ENCODE measurements at places on chromosomes 7 and 10.

DNA sequence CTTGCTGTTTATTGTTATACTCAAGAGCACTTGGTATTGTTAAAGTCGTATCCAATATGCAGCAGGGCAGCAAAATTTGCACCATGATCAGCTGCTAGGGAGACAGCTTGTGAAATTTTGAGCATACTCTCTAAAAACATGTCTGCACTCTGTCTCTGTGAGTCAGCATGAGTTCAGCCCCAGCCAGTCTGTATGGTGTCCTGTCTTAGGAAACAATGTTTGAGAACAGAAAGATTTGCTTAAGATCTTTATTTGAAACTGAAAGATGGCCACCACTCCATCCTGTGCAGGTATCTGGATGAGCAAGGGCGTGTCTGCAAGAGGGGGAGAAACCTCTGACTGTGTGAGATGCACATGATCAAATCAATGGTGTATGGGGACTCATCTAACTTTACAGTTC, 97.1 kb downstream of the GNAI1 start:
- no peak for DNase-seq

- no peak for DNase-seq
Observed at GRCh38 chr10:50503661-50504320, 120.0 kb downstream of the SGMS1 start.

GRCh38 chr7:2724453-2725177, 36.6 kb downstream of the AMZ1 start:
- no peak for DNase-seq

DNA sequence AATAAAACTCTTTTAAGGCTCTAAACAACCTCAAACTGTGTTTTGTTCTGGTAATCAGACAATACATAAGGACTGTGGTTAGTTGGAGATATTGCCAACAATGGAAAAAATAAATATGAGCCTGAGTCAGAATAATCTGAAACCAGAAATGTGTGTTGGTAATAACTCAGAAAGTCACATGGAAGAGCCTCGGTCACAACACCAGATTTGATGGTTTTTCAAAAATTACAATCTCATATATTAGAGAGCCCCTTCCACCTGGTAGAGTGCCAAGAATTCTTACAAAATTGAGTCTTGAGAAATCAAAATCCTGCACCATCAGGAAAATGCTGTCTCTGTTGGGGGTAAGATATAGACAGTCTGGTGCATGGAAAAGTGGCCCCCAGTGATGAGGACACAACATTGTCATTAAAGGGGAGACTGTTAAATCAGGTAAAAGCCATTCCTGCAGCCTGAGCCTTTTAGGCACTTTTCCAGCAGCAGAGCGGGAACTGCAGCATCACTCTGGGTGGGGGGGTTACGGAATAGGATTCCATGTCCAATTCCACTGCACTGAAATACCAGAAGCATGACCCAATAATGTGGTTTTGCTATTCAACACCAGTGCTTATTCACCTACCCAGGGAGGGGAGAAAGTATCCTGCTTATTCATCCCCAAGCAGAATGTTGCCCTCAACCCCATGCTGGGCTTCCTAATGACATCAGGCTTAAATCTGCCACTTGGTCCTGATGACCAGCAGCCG, 9.5 kb upstream of the ADAM12 start:
- no peak for DNase-seq

DNA sequence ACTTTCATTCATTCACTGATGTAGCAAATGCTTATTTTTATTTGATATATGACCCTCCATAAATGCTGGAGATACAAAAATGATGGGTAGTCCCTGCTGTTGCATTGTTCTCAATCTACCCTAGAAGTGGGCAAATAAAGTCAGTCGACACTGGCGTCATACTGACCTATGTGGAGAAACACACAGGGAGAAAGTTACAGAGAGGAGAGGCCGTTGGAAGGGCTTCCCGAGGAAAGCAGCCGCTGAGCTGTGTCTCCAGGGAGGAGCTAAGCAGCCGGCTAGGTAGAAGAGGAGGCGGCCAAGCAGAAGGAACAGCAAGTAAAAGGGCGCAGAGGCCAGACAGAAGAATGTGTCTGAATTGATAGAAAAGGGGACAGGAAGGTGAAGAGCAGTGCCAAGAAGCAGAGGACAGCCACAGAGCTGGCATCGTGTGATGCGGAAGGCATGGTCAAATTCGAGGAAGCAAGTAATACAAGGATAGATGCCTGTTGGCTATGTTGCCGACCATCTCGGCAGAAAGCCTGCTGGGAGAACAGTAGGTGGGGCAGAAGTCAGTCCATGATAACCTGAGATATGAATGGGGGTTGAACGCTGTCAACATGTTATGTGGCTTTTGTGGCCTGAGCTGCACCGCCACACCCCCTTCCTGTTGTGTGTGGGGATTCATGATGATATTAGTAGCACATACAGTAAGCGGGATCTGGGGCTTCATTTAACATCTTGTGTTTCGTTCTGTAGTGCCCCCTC, 25.9 kb downstream of the ST8SIA6 start:
- no peak for DNase-seq

GRCh38 chr7:112792441-112792840, 2.2 kb upstream of the TMEM168 start:
- no peak for DNase-seq

GRCh38 chr10:47167591-47167990, 132.4 kb upstream of the GDF10 start:
- no peak for DNase-seq

- no peak for DNase-seq
Observed at GRCh38 chr7:85512790-85513189, 325.9 kb upstream of the SEMA3D start.

Data from cerebellar nuclear complex (tissue), 1 donor.